ENCODE measurements at places on chromosomes 4 and X.

- no peak for DNase-seq
Observed at GRCh38 chrX:7389576-7389975, 241.6 kb upstream of the PUDP start.

DNA sequence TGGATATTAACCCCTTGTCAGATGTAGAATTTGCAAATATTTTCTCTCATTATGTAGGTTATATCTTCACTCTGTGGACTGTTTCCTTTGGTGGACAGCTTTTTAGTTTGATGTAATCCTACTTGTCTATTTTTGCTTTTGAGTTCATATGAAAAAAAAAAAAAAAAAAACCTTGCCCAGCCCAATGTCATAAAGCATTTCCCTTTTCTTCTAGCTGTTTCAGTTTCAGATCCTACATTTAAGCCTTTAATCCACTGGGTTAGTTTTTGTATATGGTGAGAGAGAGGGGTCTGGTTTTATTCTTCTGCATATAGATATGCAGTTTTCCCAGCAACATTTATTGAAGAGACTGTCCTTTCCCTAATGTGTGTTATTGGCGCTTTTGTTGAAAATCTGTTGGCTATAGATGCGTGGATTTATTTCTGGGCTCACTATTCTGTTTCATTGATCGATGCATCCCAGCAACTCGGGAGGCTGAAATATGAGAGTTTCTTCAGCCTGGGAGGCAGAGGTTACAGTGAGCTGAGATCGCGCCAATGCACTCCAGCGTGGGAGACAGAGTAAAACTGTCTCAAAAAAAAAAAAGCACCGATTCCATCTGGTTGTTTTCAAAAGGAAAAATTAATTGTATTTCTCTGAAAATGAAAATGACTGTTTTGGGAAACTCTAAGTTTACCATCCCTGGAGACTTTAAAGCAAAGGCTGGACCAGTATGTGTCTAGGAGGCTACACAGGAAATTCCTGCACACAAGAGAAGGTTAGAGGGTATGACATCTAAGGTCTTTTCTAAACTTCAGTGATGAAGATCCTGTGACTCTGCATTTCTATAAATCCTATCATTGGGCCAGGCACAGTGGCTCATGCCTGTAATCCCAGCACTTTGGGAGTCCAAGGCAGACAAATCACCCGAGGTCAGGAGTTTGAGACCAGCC is 35.6 kb downstream of the STEEP1 start:
- no peak for DNase-seq

GRCh38 chr4:76485450-76485849 is 50.4 kb downstream of the SHROOM3 start:
- DNase-seq, result no peak

GRCh38 chr4:52576326-52576725 is 82.8 kb downstream of the USP46 start:
- no peak for DNase-seq

DNA sequence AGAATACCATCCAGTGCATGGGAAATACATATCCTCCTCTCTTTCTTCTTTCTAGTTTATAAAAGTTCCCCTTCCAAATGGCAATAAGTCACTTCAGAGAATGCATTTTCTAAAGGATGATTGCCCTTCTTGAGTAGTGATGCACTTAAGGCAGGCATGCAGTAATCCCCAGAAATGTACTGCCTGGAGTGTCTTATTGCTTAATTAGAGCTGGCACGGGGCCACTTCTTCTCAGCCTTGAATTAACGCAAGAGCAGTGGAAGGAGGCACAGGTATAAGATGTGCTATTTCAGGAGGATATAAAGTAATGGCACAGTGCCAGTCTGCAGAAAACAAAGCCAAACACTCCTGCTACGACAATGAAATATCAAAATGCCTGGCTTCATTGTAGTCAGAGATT is 371.4 kb upstream of the FAM241A start:
- no peak for DNase-seq

DNA sequence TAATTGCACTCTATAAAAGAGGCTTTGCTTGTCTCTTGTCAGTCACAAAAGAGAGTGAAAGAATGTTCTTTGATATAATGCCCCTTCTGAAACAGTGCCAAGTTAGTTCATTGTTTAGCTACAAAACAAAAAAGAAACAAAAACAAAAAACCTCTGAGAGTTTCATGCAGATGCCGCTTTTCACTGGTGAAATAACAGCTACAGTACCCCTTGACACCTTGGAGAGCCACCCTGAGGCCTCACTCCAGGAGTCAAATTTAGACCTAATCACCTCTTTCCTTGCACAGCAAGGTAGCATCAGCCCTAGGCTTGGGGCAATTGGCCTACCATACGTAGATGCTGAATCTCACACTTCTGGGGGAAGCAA is 185.2 kb downstream of the UNC5C start:
- DNase-seq, result no peak

- no peak for DNase-seq
Observed at GRCh38 chrX:70916754-70917153, 8.2 kb upstream of the TEX11 start.

- no peak for DNase-seq
Observed at GRCh38 chrX:10239611-10240064, 82.9 kb downstream of the CLCN4 start.

DNA sequence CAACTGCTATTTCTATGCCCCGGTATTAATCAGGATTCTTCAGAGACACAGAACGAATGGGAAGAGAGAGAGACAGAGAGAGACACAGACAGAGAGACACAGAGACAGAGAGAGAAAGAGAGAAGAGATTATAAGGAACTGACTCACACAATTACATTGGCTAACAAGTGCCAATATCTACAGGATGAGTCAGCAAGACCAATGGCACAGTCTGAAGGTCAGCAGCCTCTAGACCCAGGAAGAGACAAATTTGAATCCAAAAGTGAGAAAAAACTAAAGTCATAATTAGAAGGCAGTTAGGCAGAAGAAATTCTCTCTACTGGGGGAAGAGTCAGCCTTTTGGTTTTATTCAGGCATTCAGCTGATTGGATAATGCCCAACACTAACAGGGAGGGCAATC is 187.3 kb downstream of the MAB21L2 start:
- DNase-seq, result no peak

DNA sequence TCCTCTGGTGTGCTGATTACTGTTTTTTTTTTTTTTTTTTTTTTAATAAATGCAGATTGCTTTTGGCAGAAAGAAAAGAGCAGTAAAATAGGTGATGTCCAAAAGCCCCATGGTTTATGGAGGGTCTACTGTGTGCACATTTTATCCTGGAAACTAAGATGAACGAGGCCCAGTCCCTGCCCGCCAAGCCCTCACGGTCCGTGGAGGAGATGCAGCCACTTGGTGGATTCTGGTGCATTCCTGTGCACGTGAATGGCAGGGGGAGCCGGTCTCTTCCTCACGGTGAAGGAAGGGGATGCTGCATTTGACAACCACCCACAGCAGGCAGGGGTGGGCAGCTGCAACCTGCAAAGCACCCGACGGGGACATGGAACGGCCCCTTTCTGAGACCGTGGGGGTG is 100.2 kb upstream of the AFAP1 start:
- DNase-seq, result no peak

- no peak for DNase-seq
Observed at GRCh38 chr4:9735515-9735914, 45.9 kb upstream of the DRD5 start.

DNA sequence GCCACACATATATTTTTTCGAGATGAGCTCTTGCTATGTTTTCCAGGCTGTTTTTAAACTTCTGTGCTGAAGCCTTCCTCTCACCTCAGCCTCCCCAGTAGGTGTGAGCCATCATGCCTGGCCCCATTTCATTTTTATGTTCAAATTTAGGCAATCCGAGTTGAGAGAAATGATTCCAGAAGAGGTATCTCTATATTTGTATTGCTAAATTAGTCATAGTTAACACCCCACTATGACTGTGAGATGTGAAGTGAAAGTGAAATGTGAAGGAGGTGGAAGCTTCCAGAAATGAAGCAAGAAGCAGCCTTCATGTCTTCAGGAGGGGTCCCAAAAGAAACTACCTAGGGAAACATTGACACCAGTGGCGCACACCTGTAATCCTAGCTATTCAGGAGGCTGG is 17.7 kb downstream of the APELA start:
- no peak for DNase-seq
